ENCODE measurements at places on chromosomes 11 and 22. TPM values are rescaled to one million over a fixed set of nuclear protein-coding genes. Genes with fewer than 3 reads are reported as not detected.

Gene XKR3
- total RNA-seq: not detected

Gene SHISA8
- total RNA-seq: not detected

Gene NXPE4
- not detected for total RNA-seq

Gene SCN2B
- 0.07 TPM for total RNA-seq

Gene OR8A1
- total RNA-seq: not detected
